ENCODE measurements at places on chromosomes 12 and 14.

DNA sequence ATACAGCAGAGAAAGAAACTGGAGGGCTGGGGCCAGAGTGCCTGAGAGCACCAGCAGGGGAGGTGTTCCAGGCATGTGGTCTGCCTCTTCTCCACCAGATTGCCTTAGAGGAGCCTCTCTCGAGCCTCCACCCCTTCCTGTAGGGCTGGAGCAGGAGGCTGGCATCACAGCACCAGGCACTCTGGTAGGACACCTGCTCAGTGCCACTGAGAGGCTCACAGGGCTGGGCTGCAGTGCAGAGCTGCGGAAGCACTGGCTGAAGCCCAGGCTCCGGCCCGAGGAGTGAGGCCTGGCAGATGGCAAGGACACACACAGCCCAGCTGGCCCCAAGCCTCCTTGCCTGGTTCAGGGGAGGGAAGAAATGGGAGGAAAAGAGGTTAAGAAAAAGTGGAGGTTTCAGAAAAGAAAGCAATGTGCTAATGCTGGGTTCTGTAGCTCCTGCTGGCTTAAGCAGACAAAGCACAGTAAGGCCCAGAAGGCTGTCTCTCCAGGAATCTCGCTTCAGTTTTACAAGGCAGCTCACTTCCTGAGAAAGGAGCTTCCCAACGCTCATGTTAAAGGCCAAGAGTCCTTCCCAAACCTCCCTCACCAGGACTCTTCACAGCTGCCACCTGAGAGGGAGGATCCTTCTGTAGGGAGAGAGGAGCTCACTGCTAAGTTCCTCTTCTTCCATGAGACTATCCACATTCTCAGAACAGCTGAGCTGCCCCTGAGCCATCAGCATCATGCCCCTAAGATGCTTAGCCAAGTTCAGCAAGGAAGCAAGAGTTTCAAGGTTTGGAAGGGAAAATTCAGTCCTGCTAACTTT lies 23.8 kb downstream of the SPTB start:
- DNase-seq: no peak

DNA sequence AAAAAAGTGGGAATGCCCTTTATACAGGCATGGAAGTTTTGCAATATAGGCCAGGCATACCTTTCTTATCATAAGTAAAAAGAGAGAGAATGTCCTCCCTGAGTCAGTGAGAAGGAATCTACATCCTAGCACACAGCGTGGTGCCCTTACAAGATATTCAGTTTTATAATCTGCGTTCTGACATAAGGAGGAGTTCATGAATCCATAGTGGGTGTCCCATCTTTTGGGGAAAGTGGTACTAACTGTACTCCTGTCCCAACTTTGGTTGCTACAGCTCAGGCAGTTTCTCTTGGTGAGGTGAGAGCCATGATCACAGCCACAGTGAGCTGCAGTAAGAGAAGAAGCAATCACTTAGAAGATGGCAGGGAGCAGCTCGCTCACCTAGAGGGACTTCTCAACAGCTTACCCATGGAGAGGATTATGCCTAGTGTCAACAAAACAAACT lies 332.9 kb downstream of the BCAT1 start:
- DNase-seq: no peak

- no peak for DNase-seq
These were observed 269.7 kb downstream of the RAD51B start for GRCh38 chr14:68089146-68089731.

DNA sequence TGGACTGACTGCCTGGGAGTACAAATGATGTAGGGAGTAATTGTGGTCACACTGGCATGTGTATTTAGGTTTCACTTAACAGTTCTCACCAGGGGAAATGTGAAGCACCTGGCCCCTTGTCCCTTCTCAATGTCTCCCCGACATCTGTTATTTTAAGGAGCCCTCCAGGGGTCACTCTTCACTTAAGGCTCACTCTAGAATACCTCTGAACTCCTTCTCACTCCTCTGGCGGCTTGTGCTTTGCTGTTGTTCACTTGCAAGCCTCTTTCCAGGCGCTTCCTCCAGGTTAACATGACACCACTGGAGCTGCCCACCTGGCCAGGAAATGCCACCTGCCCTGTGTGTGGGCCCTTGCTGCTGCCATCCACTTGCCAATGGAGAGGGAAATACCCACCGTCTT lies 56.5 kb upstream of the GZMB start:
- DNase-seq: no peak

- DNase-seq: no peak
These were observed 35.9 kb downstream of the PLEKHA5 start for GRCh38 chr12:19165451-19165850.

- DNase-seq: no peak
These were observed 896 bp upstream of the CDKN1B start for GRCh38 chr12:12716151-12716792.

DNA sequence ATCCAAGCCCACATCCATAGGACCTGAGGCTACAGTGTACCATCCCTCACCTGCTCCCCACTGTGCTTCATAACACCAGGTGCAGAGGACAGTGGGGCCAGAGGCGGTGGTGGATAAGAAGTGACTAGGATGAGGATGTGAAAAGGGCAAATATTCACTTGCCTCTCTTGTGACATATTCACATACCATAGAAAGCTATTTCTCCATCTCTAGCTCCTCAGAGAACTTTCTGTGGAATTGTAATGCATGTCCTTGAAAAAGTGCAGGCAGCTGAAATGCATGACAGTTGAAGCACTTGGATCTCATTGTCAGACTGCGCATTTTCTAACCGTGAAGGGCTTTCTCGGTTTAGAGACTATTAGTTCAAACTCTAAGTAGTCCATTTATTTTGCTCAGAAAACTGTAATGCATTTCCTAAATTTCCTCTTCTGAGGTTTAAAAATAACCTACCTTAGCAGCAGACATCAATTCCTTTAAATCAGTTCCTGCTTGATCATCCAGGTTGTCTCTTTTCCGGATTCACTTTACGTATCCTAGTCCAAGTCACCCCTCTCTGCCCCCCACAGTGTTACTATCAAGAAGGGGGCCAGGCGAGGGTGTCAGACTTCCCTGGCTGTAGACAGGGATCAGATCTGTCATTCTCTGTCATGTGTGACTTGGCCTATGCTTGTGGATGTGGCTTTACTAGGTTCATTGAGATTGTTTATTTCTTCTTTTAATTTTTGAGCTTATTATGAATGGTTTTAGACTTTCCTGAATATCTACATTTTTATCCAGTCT lies 984.0 kb upstream of the TMEM132C start:
- no peak for DNase-seq

DNA sequence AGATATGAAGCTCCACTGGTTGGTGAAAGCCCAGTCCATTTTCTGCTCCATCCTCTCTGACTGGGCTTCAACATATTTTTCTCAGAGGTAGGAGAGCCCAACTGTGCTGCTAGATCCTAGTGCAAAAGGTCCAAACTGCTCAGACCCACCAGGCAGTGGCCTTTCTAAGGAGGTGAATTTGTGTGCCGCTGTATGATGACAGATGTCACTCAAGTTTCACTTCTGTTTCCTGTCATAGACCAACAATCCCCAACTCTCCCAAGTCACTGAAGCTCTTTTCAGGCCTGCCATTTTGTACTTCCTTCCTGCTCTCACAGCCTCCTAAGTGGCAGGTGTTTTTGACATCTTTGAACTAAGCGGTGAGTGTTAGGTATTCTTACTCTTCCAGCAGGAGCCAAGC lies 16.4 kb upstream of the RNASE4 start:
- DNase-seq: no peak

- no peak for DNase-seq
These were observed 146.1 kb downstream of the CHST11 start for GRCh38 chr12:104602896-104603295.

GRCh38 chr12:95687937-95688336 lies 102.6 kb downstream of the NTN4 start:
- no peak for DNase-seq

Data from glutamatergic neuron (in vitro differentiated cells).